ENCODE measurements at places on chromosomes 1 and 21.

- no peak for DNase-seq
Measured at GRCh38 chr1:228415853-228416216, 826 bp downstream of the TRIM17 start.

DNA sequence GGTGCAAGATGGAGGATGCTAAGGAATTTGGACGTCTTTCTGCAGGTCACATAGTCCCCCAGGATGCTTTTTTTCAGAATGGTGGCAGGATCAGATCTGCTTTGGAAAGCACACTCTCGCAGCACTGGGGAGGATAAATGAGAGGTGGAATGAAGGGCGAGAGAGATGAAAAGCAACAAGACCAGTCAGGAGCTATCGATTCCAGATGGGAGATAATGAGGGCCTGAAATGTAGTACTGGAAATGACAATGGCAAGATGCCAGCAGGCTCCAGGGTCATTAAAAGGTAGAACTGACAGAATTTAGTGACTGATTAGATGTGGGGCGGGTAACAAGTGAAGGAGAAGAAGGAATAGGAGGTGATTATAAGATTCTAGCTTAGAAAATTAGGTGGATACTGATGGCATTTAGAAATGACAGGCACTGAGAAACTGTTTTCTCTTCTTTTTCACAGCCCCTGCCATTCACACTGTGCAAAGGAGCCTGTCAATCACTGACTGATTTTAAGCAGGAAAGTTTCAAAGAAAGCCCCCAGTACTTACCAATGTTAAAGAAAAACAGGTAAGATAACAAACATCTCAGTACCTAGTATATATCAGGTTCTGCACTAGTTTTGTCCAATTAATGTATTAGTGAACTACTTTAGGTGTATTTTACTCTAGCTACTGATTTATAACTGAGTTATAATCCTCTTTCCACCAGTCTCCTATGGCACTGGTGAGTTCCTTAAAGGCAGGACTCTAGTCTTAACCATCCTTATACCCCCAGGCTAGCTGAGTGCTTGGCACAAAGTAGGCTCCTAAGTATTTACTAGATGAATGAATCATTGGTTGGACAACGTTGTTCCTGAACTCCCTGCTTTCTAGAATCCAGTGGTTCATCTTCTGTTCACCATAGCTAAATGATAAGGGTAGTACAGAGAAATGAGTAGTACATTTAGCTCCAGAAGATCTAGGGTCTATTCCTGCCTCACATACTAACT, 9.2 kb downstream of the PIGM start:
- no peak for DNase-seq

GRCh38 chr1:151885479-151885878, 23.8 kb downstream of the THEM4 start:
- DNase-seq, result no peak

GRCh38 chr1:233333086-233333485, 5.6 kb downstream of the MAP3K21 start:
- no peak for DNase-seq

- DNase-seq, result no peak
Measured at GRCh38 chr1:68470388-68470970, 20.7 kb upstream of the RPE65 start.

GRCh38 chr1:115753361-115753760, 15.2 kb downstream of the CASQ2 start:
- no peak for DNase-seq

GRCh38 chr1:177935638-177936415, 34.0 kb downstream of the SEC16B start:
- DNase-seq, result no peak

DNA sequence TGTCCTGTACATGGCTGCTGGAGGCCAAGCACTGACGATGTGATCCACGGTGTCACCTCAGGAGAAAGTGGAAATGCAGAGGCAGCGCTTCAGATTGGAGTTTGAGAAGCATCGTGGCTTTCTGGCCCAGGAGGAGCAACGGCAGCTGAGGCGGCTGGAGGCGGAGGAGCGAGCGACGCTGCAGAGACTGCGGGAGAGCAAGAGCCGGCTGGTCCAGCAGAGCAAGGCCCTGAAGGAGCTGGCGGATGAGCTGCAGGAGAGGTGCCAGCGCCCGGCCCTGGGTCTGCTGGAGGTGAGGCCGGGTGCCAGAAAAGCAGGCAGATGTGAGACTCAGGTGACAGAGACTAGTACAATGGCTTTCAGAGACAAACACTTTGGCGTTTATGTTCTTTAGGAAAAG, 7.7 kb downstream of the TRIM58 start:
- DNase-seq, result no peak

GRCh38 chr1:159084867-159085266, 8.3 kb upstream of the AIM2 start:
- no peak for DNase-seq

GRCh38 chr1:99808391-99809115, 41.6 kb upstream of the AGL start:
- peak; percentile 75 for DNase-seq

GRCh38 chr1:174743654-174744561, 255.8 kb upstream of the CACYBP start:
- peak; percentile 27 for DNase-seq

- peak; percentile 20 for DNase-seq
Measured at GRCh38 chr1:171141688-171142415, 43.2 kb upstream of the FMO2 start.

- DNase-seq, result no peak
Measured at GRCh38 chr21:45801129-45801964, 157.8 kb downstream of the PCBP3 start.

GRCh38 chr1:173418107-173418985, 58.8 kb upstream of the PRDX6 start:
- DNase-seq, result no peak

GRCh38 chr1:177794376-177794991, 175.4 kb downstream of the SEC16B start:
- peak; percentile 86 for DNase-seq

- DNase-seq, result peak; percentile 69
Measured at GRCh38 chr1:94713472-94714141, 106.5 kb upstream of the SLC44A3 start.

DNA sequence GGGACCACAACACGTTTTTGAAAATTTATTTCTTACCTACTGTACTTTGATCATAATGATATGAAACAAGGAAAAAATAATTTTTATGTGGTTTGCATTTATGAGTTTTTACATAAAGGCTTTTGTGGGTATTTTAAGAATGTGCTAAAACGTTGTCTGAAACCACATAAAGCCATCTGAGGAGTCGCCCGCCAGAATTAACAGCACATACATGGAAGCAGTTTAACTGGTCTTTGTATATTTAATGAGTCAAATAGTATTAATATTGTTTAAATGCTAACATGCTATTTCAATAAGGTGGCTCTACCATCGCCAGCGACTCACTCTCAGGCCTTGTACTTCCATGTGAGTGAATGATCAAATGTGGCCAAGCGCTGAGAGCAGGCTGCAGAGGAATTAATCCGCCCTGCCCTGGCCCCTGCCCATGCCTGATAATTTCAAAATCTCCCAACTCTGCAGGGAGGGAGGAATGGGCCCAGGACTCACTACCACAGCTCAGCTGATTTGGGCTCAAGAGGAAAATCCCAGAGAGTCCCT, 49.6 kb downstream of the SLC66A1 start:
- no peak for DNase-seq

DNA sequence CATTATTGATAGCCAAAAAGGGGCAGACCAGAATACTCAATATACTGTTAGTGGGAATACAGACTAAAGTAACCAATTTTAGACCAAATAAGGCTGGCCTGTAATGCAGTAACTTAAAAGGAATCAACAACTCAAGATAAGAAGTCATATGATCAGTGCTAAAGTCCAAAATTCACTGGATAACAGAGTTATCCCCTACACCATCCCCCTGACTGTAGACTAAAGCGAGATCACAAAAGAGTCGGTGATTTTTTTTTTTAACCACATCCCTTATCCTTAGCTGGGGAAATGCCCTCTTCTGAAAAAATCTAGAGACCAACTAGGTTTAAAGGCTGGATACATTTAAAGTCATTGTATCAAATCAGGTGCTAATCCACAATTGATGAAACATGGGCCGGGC, 7.7 kb downstream of the UBR4 start:
- DNase-seq, result no peak

DNA sequence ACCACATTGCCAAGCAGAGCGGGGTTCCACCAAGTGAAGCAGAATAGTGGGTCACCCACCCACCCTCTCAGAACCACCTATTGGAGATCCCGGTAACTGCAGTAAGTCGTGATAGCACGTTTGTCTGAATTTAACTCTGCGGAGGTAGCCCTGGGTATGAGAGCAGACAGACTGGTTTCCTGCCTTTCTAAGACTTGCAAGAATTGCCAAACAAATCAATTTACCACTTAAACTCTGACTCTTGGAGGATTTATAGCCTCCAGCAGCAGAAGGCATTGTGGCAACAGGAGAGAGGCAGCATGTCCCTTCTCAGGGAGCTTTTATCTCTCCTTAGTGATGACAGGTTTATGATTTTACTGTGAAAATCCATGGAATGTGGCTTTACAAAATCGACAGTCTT, 287.9 kb upstream of the FMN2 start:
- DNase-seq, result no peak

DNA sequence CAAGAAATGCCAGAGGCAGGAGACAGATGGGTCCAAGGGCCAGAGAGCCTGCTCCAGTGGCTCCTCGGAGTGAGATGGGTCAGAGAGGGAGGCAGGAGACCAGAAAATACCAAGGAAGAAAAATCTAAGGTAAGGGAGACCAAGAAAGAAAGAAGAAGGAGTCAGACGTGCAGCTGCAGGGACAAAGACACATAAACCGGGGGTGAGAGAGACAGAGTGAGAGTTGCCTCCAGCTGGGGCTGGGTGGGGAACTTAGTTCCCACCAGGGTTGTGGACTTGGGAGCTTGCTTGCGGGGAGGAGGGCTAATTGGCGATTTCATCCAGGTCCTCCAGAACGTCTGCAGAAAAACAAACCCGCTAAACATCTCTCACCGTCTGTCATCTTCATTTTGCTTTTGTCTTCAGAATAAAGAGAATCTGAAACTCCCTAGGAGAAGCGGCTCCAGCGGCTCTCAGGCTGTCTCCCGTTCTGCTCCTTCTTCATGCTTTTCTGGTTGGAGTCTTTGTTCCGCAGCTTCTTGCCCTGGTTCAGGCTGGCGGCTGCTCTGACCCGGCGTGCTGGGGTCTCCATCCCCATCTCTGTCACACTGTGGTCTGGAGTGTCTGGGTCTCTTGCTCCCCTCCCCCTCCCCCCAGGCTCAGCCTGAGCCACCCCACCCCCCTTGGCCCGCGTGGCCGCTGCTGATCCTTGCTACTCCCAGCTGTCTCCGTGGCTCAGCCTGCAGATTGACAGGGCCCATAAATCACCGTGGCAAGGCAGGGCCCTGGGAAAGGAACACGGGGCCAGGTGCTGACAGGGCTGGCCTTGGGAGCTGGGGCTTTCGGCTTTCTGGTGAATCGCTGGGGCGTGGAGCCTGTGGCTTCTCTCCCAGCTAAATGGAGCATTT, 66.6 kb downstream of the UBIAD1 start:
- no peak for DNase-seq

Data from NT2/D1 (cell line).